ENCODE measurements at places on chromosomes 4 and X.

DNA sequence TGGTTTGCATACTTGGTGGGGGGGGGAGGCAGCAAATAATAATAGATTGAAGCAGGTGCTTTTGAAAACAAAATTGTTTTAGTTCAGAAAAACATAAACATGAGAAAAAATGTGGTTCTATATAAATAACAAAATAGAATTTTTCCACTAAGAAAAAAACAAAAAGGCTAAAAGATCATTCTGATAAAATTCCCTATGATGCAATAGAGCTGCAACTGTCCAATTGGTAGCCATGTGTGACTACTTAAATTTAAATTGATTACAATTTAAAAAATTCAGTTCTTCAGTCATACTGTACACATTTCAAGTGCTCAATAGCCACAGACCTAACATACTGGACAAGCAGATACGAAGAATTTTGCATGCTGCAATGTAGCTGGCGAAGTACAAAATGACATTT lies 11.0 kb downstream of the TRMT10A start:
- DNase-seq: no peak

- peak; percentile 83 for DNase-seq
These were observed 60.8 kb upstream of the ESX1 start for GRCh38 chrX:104315555-104315954.

GRCh38 chr4:126678618-126679017 lies 954.1 kb upstream of the INTU start:
- DNase-seq: no peak

DNA sequence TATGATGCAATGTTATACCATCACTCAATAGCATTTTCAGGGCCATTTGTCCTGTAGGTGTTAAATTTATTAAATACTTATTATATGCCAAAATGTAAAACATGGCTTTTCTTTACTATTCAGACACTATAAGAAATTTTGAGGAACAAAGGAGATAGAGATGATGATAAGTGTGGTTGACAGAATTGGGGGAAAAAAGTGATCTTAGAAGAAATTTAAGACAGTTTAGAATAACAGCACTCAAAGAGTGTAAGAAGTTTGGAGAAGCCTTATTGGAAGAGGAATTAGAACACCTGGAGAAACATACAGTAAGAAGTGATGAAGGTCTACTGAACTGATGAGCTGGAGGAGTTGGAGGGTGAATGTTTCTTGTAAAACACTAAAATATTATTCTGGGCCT lies 12.8 kb upstream of the AFP start:
- no peak for DNase-seq

GRCh38 chr4:168335621-168336020 lies 17.1 kb upstream of the DDX60 start:
- no peak for DNase-seq

DNA sequence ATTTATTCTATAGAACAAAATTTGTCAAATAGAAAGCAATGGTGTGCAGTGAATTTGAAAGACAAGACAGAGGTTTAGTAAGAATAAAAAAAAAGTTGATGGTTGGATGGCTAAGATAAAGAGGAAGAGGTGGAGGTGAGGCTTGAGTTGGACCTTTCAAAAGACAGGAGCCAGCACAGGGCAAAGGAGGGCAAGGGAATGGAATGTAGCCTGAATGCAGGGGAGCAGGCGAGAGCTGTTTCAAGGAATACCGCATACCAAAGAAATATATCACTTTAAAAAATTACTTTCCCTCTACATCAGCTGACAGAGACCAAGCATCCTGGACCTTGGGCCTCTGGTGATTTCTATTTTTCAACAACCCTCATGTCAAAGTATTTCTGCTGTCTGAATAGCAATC lies 38.0 kb upstream of the CXXC4 start:
- no peak for DNase-seq

DNA sequence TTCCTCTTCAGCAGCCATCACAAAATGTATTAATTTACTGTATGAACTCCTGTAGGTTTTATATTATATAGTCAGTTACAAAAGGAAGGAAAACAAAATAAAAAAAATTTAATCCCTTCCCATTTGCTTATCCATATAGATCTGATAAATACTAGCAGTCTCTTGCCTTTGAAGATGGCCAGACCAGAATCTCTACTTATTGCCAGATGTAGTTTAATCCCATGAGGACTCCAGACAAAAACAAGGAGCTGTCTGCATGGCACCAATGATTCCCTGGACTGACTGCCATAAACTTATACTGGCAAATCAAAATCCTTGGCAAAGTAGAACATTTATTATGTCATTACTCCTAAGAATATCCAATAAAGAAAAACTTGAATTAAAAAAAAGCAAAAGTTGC lies 223.3 kb upstream of the MAB21L2 start:
- no peak for DNase-seq

- no peak for DNase-seq
These were observed 7.8 kb upstream of the PLS3 start for GRCh38 chrX:115553171-115553570.

DNA sequence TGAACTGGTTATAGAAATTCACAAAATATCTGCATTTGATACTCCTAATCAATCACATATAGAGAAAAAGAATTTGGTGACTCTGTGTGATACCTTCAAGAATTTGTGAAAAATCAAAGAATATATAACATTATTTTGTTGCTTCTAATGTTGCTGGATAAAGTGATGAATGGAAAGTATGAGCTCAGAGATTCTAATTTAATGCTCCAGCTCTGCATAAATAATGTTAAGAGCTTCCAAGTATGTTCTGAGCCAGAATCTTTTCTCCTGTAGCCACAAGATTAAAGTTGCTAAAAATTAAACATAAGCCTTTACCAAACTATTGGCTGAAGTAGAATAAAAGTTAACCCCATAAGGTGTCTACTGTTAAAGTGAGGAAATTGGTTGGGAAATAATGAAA lies 294.7 kb upstream of the CT83 start:
- no peak for DNase-seq

- DNase-seq: no peak
These were observed 22.2 kb downstream of the SMPX start for GRCh38 chrX:21735768-21736127.

GRCh38 chr4:146232131-146232722 lies 17.9 kb downstream of the REELD1 start:
- DNase-seq: peak; percentile 82

GRCh38 chr4:73734530-73735001 lies 5.8 kb upstream of the CXCL8 start:
- DNase-seq: no peak

GRCh38 chrX:72526534-72527508 lies 45.8 kb downstream of the HDAC8 start:
- peak; percentile 47 for DNase-seq

DNA sequence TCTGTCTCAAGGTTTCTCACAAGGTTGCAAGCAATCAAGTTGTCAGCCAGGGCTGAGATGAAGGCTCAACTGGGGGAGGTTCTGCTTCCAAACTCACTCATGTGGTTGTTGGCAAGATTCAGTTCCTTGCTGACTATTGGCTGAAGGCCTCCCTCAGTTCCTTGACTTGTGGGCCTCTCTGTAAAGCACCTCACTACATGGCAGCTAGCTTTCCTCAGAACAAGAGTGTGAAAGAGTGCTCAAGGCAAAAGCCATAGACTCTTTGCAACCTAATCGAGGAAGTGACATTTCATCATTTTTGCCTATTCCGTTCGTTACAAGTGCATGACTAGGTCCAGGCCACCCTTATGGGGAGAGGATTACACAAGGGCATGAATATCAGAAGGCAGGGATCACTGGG lies 52.0 kb downstream of the CXorf58 start:
- no peak for DNase-seq

DNA sequence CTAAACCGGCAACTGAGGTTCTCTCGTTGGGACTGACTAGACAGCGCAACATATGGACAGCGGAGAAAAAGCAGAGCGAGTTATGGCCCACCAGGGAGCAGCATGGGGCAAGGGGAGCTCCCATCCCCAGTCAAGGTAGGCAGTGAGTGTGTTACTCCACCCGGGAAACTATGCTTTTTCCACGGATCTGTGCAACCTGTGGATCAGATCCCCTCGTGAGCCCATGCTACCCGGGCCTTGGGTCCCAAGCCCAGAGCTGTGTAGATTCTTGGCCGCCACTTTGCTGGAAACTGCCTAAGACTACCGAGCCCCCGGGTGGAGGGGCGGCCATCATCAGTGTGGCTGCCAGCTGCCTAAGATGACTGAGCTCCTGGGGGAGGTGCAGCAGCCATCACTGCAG lies 140.9 kb downstream of the PAPSS1 start:
- no peak for DNase-seq

GRCh38 chr4:105896984-105897775 lies 1.9 kb downstream of the NPNT start:
- no peak for DNase-seq

DNA sequence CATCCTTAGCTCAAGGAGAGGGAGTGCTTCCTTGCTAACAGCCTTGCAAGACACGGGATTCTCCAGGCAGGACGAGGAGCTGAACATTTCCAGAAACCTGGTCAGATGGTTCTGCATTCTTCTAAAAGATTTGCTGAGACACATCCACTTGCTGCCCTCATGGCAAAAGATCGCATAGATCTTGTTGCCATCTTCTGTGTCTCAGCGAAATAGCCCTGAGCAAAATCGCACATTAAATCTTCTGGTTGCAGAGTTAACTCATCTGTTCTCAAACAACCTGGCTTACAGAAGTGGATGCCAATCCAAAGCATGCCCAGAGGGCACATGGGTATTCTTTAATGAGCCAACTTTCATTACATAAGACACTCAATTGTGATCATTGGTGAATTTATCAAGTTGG lies 167.5 kb downstream of the PRKX start:
- no peak for DNase-seq

GRCh38 chr4:26217961-26218676 lies 102.7 kb upstream of the RBPJ start:
- no peak for DNase-seq

- DNase-seq: peak; percentile 78
These were observed 223.4 kb downstream of the SHROOM3 start for GRCh38 chr4:76658231-76659102.

DNA sequence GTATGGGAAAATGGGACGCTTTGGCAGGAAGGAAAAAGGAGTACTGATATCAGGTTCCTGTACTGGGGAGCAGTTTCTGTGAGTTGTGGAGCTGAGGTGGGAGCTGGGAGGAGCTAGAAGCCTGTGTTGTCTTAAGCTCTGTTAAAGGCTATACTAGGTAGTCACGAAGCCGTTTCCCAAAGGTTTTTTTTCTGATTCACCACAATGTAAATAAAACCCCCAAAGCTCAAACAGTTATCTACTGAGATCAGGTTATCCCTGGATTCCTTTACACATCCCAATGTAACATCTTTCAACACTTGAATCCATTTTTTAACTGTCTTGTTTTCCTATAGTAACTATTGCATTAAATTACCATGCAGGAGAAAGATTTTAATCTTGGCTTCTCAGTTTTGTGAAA lies 297.4 kb upstream of the SFRP2 start:
- DNase-seq: peak; percentile 78

DNA sequence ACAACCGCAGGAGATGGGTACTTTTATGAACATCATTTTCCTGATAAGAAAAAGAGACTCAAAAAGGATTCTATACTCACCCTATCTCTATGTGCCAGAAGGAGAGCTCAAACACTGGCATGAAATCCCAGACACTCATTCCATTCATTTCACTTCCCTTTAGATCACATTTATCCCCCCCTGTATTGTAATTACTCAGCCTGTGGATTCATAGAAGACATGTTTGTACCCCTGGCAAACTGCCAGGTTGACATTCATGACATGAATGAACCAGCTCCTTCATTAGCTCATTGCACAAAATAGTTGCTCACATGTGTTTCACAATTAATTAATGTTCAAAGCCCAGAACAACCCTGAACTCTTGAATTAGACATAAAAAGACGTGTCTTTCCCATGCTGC lies 4.9 kb downstream of the SMR3A start:
- peak; percentile 38 for DNase-seq

DNA sequence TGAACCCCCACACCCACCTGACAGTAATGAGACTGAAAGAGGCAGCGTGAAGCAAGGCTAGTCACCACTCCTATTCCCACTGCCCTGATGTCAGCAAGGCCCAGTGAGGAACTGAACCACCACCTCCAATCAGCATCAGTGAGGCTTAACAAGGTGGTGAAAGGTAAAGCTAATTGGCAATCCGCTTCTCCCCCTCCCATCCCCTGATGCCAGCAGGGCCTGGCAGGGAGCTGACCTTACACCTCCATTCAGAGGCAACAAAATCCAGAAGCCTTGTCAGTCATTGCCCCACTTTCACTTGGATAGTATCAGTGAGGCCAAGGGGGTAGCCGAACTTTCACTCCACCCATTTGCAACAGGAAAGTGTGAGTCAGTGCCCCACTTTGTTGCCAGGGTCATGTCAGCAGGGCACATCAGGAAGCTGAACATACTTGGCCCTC lies 60.8 kb downstream of the AWAT2 start:
- DNase-seq: peak; percentile 59

DNA sequence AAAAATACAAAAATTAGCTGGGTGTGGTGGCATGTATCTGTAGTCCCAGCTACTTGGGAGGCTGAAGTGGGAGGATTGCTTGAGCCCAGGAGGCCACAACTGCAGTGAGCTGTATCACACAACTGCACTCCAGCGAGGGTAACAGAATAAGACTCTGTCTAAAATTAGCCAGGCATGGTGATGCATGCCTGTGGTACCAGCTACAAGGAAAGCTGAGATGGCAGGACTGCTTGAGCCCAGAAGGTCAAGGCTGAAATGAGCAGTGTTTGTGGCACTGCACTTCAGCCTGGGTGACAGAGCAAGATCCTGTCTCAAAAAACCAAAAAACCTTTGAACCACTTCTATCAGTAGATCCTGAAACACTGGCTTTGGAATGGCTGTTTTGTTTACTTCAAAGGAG lies 10.2 kb downstream of the GRSF1 start:
- DNase-seq: no peak

GRCh38 chrX:131219271-131219670 lies 69.8 kb downstream of the IGSF1 start:
- DNase-seq: no peak

- DNase-seq: peak; percentile 50
These were observed 14.3 kb downstream of the FAM47B start for GRCh38 chrX:34956916-34957315.

DNA sequence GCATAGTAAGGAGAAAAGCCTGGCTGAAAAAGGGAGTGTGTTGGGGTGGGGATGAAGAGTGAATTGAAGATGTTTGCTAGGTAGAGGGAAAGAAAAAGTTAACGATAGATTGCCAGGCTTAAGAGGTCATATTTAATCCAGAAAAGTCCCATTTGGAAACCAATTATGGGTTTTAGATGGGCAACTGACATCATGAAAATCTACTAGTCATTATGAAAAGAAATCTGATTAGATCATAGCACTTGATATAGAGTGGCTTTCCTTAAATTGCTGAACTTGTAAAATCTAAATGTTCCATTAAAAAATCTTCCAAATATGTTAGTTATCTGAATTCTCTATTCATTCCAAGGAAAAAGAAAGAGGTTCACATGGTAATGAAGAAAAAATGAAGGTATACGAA lies 37.5 kb upstream of the IL21 start:
- no peak for DNase-seq

DNA sequence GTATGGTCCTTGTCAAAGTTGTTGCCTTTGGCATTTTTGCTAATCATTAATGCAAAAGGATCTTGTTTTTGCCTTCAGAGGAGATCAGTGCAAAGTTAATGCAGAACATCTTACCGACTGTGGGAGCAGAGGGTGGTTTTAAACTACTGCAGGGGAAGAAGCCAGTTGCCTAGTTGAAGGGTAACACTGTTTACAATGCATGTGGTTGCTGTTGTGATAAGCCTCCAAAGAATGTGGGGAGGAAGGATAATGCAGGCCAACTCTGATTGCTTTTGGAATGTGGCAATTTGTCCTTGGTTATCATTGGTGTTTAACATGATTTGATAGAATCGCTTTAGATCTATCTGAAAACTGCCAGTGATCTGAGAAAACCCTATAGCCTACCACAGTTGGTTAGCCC lies 204.3 kb upstream of the TLL1 start:
- peak; percentile 4 for DNase-seq
